ENCODE measurements at places on chromosomes 2 and 18.

GRCh38 chr2:206083602-206084438 lies 2.2 kb downstream of the INO80D start:
- DNase-seq: peak; percentile 91

GRCh38 chr2:104078431-104079157 lies 775.3 kb upstream of the POU3F3 start:
- DNase-seq: peak; percentile 68

DNA sequence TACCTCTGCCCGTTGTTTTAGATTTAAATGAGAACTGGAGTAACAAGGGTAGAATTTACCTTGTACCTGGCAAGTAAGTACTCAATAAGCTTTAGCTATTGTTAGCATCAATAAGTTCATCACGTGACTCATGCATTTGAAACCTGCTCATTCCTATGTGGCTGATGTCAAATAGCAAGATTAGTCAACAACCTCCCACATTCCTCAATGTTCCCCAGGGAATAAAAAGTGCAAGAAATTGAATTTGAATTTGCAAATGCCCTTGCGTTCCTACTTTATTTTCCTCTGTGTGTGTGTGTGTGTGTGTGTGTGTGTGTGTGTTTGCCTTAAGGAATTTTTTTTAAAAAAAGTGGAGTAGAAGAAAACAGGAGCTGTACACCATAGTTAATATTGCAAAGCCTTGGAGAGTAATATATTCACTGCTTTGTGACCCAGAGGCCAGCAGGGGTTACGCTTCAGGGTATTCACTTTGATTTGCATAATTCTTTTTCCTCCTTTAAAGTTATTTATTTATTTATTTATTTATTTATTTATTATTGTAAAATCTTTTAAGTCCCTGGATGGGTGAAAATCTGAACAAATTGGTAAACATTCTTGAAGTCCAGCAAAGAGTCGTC lies 43.9 kb upstream of the DNAH7 start:
- DNase-seq: no peak

DNA sequence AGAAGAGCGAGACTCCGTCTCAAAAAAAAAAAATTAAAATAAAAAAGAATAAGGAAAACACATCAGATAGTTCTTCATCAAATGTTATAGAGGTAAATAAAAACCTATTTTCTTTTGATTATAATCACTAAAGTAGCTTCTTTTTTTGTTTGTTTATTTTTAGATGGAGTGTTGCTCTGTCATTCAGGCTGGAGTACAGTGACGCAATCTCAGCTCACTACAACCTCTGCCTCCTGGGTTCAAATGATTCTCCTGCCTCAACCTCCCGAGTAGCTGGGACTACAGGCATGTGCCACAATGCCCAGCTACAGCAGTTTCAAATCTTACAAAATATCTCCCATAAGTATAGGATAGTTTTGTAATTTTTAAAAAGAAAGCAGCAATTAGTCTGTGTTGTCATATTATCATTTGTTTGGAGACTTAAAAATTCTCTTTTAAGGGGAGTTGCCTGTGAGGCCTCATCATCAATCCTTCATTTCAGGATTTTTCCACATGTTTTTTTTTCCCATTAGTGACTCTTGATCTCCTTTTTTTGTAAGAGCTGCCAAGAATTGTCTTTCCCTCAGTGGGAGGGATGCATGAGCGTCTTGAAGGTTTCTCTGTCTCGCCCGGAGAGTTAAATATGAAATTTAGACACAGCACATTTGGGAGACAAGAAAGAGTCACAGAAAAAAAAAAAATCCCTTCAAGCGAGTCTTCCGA lies 275.9 kb downstream of the CDCA7 start:
- DNase-seq: no peak

DNA sequence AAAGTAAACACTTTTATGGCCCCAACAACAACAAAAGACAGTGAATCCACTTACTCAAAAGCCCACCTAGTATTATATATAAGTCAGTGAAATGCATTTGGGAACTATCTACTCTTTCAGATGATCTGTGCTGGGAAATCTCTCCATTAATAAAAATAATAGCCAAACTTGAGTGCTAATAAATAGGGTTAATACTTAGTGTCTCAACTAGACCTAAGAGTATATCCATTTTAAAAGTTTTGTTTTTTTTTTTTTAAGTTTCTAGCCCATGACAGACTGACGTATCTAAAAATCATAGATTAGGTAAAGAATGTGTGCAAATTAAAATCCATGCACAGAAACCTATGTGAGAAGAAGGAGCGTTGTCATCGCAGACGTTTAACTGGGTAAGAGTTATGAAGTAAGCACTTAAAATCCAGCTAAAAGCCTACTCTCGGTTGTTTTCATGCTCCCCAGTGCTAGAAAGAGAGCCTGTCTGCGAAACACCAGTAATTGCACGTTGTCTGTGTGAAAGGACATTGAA lies 83.4 kb upstream of the PELI1 start:
- no peak for DNase-seq

- DNase-seq: peak; percentile 97
Observed at GRCh38 chr2:147843864-147844696, 749 bp upstream of the ACVR2A start.

DNA sequence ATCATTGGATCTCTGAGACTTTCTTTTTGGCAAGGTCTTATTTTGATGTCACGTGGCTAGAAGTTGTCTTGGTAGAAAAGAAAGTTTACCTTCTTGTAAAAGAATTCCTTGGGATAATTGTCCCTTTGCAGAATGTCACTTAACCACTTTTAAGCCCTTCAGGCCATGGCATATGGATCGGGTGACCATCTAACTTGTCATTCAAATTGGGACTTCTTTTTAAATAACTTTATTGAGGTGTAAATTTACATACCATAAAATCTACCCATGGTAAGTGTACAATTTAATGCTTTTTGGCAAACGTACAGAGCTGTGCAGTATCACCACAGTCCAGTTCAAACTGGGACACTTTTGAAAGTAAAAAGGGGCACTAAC lies 24.6 kb downstream of the ARMC9 start:
- DNase-seq: no peak

DNA sequence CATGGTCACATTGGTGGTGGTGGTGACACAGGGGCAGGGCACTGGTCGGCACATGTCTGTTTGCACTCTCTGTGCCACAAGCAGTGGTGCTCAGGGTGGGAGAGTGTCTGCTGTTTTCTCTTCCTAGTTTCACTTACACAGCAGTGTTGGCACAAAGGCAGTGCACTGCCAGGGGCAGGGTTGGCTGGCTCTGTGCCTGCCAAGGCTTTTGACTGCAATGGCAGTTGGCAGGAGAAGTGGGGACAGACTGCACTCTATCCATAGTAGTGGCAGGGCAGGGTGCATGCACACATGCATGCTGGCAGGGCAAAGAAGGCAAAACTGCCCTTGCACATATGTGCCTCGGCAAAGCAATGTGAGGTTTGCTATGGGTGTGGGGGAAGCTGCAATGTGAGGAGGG lies 635.9 kb downstream of the SUCLG1 start:
- no peak for DNase-seq

All from endodermal cell (in vitro differentiated cells).